ENCODE measurements at places on chromosomes 11 and 22.
A peak's percentile ranks its signal among the peaks of the same experiment; 100 is the strongest.

DNA sequence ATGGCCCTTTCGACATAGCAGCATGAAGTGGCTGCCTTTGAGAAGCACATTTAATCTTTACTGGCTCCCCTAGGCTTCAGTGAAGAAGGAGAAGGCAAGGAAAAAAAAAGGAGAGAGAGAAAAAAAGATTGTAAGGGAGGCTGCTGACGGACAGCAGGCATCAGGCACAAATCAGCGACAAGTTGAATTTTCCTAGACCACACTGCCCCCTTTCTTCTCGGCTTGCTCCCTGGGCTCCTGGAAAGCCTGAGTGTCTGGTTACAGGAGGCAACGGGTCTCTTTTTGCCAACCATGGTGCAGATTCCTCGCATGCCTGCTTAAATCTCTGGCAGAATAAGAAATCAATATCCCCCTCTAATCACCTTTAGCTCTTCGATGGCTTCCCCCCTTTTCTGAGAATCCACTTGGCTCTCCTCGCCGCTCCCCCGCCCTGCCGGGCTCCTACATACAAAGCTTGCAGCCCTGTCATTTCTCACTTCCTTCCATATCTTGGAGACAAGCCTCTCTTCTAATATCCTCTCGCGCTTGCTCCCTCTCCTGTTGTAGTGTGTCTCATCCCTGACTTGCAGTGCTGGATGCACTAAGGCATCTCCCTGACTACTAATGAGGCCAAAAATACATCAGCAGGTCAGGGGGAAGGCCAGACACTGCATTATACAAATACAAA is 14.3 kb downstream of the BLID start:
- peak; percentile 89 for DNase-seq

DNA sequence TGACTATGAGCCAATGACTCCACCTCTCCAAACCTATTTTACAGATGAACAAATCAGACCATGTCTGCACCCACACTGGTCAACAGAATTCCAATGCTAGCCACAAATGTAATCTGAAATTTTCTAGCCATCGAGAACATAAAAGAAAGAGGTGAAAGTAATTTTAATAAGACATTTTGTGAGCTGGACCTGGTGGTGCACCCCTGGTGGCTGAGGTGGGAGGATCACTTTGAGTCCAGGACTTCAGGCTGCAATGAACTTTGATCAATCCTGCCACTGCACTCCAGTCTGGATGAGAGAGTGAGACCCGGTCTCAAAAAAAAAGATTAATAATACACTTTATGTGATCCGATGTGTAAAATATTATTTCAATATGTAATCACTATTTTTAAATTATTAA is 9.4 kb upstream of the RNF185 start:
- no peak for DNase-seq

DNA sequence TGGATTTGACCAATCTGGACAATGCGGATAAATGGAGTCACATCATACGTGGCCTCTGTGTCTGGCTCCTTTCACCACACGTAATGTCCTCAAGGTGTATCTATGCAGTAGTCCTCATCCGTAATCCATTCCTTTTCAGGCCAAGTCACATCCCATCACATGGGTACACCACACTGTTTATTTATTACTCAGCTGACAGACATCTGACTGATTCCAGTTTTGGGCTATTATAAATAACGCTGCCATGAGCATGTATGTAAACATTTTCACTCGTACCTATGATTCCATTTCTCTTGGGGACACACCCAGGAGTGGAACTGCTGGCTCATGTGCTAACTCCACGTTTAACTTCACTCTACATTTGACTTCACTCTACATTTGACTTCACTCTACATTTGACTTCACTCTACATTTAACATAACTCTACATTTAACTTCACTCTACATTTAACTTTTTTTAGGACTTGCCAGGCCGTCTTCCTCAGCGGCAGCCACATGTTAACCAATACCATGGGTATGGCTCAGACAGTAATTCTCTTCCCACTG is 52.1 kb downstream of the SHANK2 start:
- DNase-seq: no peak

GRCh38 chr22:22849640-22850610 is 37.7 kb upstream of the IGLL5 start:
- no peak for DNase-seq

GRCh38 chr22:23242473-23243001 is 62.2 kb downstream of the BCR start:
- no peak for DNase-seq

DNA sequence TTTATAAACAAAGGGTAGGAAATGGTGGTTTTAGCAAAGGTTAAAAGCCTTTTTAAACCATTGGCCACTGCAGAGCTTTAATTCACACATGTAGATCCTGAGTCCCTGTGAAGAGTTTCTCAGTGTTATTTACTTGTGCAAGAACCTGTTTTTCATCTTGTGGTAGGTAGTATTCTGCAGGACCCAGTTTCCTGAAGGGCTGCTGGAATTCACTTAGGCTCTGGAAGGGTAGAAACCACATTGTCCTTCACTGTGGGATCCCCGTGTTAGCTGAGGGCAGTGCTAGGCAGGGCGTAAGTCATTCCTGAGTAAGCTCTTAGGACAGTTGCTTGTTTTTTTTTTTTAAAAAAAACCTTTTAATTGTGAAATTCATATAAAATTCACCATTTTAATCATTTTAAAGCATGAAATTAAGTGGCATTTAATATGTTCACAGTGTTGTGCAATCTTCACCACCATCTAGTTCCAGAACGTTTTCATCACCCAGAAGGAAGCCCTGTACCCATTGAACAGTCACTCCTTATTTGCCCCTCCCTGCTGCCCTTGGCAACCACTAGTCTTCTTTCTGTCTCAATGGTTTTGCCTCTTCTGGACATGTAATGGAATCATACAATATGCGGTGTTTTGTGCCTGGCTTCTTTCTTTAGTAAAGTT is 77.7 kb downstream of the C22orf31 start:
- DNase-seq: no peak

- DNase-seq: no peak
Measured at GRCh38 chr22:42039271-42039670, 31.3 kb downstream of the NAGA start.

DNA sequence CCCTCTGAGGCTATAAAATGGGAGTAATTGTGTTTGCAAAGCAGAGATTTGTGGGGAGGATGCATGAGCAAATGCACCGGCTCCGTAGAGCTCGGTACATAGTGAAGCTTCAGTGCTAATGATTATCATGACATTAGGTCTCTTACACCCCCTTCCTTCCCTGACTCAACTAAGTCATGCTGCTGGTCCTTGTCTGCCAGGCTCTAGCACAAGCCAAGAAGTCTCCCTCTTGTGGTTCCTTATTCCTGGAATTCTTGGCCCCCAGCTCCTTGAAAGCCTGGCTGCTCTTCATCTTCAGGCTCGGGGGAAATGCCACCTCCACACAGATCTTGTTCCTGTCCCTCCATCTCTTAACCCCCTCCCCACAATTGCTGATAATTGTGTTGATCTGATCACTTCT is 45.7 kb upstream of the SYT13 start:
- no peak for DNase-seq

DNA sequence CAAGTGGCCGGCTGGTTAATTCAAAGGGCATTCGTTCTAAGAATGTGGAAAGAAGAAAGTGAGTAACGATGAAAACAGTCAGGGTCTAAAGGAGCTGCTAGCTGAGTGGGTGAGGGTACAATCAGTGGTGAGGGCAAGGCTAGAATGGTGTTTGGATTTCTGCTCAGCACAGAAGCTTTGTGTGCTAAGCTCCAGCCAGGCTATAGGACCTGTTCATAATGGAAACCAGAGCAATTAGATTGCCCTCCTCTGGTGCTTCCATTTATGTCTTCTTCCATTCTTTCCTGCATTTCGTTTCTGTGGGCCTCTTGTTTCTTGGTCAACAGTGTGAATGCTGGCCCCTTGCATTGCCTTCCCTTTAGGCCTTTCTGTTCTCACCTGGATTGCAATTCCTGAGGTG is 572.9 kb upstream of the CHORDC1 start:
- DNase-seq: no peak

DNA sequence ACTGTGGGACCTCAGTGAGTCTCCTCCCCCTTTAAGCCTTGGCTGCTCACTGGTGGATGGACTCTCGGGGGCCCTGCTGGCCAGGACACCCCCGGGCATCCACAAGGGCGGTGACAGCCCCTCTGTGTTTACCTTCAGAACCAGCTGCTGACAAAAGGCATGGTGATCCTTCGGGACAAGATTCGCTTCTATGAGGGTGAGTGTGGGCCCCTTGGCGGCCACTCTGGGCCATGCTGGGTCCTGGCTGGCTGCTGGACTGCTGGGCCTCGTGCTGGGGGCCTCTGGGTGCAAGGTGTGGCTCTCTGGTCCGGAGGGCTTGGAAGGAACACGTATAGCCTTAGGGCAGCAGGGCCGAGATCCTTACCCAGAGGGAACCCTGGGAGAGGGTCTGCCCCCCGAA is 24.4 kb downstream of the PRR5 start:
- DNase-seq: no peak

DNA sequence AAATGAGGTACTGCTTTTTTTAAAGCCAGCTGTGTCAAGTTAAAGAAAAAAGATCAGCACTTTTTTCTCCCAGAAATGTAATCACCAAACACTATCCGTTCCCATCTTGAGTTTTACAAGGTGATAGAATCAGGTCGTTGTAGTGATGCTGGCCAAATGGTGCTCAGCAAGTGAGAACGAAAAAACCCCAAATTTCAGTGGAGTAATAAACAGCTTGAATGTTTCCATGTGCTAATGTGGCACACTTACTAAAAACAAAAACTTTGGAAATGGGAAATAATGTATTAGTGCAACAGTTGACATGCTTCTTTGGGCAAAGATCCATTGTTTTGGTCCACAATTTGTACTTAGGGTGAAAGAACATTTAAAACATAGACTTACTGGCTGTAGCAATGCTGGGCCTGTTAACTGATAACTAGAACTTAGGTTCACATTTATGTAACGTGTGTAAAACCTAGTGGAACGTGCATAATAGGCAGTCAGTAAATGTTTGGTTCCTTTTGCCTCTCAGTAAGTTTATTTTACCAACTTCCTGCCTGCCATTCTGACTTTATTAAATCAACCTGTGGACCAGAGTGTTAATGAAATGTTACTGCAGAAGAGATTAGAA is 15.4 kb upstream of the GDPD4 start:
- DNase-seq: no peak
